Type B pancreatic cell (in vitro differentiated cells): ENCODE measurements at places on chromosomes 16 and 17. TPM values are rescaled to one million over a fixed set of nuclear protein-coding genes. Genes with fewer than 3 reads are reported as not detected.

Gene CAPNS2
- 4.7 and 24.6 TPM in 2 replicates for total RNA-seq

Gene TPSD1
- not detected in 2 replicates for total RNA-seq

Gene PLEKHG4
- 2.9 and 3.8 TPM in 2 replicates for total RNA-seq

Gene CPNE7
- total RNA-seq, result 1.6 and 6.5 TPM in 2 replicates

Gene KCNH4
- not detected in 2 replicates for total RNA-seq

Gene TMEM204
- 1.0 TPM in 1 of 2 replicates, not detected in the other for total RNA-seq

Gene UTS2R
- 0.21 and 0.97 TPM in 2 replicates for total RNA-seq

Gene CRYBA1
- 1.4 TPM in 1 of 2 replicates, not detected in the other for total RNA-seq

DNA sequence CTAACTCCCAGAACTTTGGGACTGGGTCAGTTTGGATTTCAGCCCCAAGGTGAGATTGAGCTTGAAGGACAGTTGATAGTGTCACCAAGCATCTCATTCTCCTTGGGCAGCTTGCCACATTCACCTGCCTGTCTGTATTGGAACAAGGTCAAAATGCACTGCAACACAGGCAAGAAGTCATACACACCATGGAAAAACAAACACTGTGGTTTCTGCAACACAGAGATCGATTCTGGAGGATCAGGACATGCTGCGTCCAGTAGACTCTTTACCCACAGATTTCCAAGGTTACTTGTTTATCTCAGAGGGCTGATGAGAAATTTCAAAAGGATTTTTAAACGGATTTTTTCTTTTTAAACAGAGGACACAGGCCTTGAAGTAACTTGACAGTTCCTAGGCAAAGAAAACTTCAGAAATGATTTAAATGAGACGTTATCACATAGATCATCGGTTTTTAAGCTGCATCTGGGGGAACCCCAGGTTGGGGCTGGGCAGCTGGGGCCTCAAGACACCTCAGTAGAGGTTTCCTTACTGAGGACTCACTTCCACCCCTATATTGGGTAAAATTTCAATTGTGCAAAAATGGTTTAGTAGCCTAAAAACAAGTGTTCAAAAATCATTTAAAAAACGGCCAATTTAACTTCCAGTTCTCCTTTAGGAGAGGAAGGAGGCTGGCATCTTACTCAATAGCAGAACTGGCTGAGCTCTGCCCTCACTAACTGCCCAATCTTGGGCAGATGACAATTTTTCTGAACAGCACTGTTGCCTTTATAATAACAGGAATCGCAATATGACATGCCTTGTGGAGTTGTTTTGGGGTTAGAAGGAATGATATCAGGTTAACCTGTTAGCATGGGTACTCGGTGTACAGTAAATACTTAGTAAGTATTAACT, 299.3 kb downstream of the XYLT1 start:
- no peak for DNase-seq

GRCh38 chr16:86016201-86016965, 117.4 kb downstream of the IRF8 start:
- DNase-seq, result no peak

DNA sequence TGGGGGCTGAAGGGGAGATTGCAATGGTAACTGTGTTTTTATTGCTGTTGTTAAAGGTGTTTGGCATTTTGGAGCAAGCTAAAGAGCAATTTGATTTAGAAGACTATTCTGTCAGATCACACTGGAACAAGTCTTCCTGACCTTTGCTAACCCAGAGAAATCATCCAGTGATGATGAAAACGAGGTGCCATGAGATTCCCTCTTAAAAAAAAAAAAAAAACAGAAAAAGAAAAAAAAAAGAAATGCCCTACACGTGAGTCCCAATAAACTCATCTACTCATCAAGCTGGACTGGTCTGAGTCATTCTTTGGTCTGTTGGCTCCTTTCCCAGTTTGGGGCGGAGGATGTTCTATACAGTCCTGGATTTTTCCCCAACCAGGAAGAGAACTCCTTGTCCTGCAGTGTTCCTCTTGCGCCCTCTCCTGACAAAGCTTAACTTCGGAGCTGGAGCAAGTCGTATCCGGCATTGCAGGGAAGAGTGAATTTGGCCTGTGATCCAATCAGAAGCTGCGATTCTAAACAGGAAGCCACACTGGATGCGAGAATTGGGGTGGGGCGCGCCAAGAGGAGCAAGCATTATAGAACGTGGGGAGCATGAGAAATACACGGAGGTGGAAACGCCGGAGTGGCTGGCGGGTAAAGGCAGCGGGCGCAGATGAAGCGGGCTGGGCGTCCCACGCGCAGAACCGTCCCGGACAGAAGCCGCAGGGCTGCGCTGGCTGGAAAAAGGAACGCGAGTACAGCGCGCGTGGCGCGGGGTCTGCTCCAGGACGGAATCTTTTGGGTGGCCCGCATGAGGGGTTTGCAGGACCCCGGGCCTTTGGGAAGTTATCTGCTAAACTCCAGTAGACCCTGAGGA, 22.4 kb upstream of the CRYM start:
- DNase-seq, result peak; percentile 86

- DNase-seq, result no peak
These were observed 5.0 kb downstream of the NEUROD2 start for GRCh38 chr17:39602533-39603303.

GRCh38 chr17:9346296-9346926, 229.2 kb downstream of the STX8 start:
- no peak for DNase-seq

DNA sequence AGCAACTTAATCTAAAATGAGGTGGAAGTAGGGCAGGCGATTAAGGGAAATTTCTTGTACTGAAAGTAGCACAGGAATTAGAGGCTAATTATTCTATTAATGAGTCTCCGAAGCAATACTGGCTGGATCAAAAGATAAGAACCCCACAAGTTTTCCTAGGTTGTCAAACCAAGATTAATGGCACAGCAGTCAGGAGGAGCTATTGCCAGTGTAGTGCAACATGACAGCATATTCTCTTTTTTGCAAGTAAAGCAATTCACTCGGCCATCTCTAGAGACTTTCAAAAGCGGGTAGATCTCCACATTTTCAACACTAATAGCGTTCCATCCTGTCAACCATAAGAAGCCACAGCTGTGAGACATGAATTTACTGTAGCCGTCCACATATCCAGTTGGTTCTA, 81.2 kb downstream of the CYB561 start:
- no peak for DNase-seq

- no peak for DNase-seq
These were observed 25.3 kb downstream of the SPNS2 start for GRCh38 chr17:4523946-4524345.

DNA sequence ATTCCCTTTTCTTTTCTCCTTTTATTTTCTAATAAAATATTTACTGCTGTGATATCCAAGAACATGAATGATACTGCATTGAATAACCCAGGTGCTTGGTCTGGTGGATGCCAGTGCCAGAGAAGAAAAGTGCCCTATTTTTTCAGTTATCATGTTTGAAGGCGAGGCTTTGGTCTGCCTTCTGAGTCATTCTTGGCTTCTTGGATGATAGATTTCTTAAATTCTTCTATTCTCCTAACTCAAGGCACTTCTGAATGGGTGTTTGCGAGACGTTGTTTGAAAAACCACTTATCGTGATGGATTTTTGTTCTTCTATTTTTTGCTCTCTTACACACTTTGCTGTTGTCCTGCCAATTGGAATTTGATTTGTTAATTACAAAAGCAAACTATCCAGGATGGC, 66.7 kb downstream of the FTO start:
- DNase-seq, result no peak

DNA sequence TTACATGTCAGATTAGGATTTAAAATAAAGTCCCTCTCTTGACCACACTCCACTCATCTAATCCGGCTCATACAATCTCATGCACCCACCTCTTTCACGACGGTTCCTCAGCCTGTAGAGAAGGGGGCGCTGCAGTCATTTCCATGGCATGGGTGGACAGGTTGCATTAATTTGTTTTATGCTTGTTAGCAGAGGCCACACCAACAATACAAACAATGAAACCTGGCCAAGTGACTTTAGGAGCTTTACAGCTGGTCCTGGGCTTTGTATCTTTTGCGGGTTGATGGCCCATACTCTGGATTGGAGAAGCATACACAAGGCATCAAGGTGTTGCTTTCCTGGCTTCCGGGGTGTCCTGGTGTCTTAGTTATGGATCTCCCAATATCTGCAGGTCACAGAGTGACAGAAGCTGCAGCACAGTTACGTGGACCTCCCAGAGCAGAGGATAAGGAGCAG, 9.7 kb upstream of the SNF8 start:
- no peak for DNase-seq

DNA sequence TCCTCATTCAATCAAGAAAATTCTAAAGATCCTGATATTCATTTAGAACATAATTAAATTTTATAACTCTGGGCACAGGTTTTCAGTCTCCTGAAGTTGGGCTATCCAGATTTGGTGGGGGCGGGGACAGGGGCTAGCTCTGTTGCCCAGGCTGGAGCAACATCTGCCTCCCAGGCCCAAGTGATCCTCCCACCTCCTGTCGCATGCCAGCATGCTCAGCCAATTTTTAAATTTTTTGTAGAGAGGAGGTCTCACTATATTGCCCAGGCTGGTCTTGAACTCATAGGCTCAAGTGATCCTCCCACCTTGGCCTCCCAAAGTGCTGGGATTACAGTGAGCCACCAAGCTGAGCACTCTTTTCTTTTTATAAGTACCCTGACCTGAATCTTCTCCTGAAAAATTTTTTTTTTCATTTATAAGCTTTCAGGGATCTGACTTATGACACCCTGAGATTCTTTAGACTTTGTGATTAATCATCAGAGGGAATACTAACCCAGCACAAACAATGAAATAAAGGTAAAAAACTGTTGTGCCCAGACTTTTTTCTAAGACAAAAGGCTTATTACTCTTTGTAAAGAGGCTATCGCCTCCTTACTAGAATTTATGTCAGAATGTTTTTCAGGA, 62.6 kb downstream of the TUBD1 start:
- no peak for DNase-seq

- DNase-seq, result no peak
These were observed 18.7 kb downstream of the ATP6V0D1 start for GRCh38 chr16:67462279-67462655.

DNA sequence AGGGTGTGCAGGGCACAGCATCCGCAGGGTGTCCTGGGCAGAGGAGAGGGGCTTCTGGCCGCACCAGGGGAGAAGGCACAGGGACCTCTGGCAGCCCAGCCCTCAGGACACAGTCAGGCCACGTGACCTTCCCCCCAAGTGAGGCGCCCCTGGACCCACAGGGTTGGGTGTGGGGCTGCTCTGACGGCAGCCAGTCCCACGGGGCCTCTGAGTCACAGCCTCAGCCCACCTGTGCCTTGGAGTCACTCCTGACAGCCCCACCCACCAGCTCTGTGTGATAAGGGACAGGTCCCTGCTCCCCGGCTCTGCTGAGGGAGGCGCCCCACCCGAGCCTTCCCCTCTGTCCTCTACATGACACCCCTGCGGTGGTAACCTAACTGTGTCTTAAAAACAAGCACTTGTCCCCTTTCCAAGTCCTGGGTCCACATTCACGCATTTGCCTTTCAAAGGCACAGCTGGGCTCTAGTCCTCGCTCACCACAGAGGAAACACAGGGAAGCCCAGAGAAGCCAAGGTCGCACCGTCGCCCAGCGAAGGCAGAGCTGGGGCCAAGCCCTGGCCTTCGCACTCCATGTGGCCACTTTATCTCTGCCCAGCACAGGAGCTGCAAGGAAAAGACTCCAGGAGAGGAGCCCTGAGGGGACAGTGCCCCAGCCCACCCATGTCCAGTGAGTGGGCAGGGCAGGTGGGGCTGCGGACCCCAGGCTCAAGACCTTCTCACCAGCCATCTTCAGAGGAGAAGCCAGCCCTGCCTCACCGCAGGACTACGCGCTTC, 5.1 kb upstream of the NPTX1 start:
- no peak for DNase-seq

- DNase-seq, result no peak
These were observed 29.5 kb downstream of the NOS2 start for GRCh38 chr17:27770877-27771276.

DNA sequence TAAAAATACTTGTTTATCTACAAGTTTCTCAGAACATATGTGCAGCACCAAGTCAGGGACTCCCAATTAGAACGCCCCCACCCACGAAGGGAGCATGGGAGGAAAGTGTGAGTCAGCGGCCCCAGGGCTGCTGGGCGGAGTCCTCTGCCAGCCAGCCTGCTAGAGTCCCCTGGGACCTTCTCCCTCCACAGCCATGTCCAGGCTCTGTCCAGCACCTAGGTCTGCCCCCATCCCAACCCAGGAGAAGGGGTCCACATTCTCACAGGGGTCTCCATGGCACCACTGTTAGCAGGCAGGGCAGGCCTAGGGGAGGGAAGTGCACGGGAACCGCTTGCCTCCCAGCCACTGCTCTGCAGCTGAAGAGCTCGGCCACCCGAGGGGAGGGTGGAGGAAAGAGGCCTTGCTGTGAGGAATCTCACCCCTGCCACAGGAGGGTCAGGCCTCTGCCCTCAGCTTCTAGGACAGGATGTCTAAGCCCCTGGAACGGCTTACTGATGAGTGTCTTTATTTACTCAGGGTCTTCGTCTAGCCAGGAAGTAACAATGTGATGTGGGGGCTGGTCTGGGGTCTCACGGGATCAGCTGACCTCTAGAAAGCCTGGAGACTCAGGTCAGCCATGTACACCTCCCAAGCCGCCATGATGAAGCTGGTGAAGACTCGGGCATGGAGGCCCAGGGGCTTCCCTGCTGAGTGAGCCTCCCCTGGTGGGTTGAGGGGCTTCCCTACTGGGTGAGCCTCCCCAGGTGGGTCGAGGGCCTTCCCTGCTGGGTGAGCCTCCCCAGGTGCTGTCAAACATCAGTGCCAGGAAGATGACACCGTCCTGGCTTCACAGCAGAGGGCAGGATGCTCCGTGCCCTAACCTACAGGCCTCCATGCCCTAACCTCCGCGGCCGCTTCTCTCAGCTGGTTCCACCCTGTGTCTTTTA, 190.3 kb downstream of the RBFOX3 start:
- DNase-seq, result no peak

DNA sequence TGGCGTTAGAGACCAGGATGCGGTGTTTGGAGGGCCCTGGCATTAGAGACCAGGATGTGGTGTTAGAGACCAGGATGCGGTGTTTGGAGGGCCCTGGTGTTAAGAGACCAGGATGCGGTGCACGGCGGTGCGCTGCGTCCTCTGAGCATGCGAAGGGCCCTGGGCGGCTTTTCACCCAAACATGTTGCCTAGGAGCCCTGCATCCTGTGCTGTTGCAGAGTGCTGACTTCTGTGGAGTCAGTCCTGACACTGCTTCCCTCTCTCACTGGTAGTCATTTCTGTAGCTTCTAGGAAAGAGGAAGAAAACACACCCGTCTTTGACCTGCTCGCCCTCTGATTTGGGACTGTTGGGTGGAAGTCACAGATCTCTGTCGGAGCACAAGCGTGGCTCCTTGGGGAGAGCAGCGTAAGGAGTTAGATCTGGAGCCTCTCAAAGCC, 141.2 kb downstream of the LAT start:
- DNase-seq, result no peak

GRCh38 chr16:14304891-14305460, 233.9 kb downstream of the MRTFB start:
- no peak for DNase-seq
